NCI-H748 treated with DMSO at 0.1 percent for 48 hours (cell line): ENCODE measurements at places on chromosomes 2 and 18.

- DNase-seq: no peak
Measured at GRCh38 chr18:11134940-11135339, 14.4 kb downstream of the PIEZO2 start.

DNA sequence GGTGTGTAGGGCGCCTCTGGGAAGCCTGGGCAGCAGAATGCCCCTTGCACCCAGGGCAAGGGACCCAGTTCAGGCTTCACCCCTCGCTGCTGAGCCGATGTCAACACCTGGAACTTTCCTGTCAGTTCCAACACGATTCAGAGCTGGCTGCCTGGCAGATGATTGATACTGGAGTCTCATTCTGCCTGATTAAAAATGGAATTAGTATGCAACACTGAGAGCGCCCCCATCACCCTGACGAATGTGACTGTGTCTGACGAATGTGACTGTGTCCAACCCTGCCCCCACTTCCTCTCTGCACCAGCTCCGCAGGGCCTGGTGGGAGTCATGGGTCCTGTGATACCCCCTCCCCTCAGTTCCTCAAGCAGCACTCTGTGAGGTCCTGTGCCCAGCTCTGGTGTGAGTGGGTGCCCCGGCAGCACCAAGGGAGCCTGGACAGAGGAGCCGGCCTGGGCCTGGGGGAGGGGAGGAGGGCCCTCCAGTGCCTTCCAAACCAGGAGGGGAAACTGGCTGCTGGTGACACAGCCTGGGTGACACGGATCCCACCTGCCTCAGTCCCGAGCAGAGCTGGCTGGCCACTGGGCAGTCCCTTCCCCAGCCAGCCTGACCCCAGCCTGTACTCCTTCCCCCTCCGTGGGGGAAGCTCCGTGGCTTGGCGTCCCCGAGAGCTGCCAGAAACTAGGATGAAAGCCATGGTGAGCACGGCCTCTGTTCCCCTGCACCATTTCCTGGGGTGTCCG lies 41.4 kb upstream of the ALPP start:
- no peak for DNase-seq

GRCh38 chr18:57618910-57619309 lies 2.7 kb downstream of the NARS1 start:
- no peak for DNase-seq

GRCh38 chr18:10006311-10006893 lies 92.6 kb downstream of the VAPA start:
- no peak for DNase-seq

- no peak for DNase-seq
Measured at GRCh38 chr2:74528600-74529356, 728 bp downstream of the AUP1 start.

- no peak for DNase-seq
Measured at GRCh38 chr2:159963700-159964099, 98.7 kb downstream of the PLA2R1 start.

DNA sequence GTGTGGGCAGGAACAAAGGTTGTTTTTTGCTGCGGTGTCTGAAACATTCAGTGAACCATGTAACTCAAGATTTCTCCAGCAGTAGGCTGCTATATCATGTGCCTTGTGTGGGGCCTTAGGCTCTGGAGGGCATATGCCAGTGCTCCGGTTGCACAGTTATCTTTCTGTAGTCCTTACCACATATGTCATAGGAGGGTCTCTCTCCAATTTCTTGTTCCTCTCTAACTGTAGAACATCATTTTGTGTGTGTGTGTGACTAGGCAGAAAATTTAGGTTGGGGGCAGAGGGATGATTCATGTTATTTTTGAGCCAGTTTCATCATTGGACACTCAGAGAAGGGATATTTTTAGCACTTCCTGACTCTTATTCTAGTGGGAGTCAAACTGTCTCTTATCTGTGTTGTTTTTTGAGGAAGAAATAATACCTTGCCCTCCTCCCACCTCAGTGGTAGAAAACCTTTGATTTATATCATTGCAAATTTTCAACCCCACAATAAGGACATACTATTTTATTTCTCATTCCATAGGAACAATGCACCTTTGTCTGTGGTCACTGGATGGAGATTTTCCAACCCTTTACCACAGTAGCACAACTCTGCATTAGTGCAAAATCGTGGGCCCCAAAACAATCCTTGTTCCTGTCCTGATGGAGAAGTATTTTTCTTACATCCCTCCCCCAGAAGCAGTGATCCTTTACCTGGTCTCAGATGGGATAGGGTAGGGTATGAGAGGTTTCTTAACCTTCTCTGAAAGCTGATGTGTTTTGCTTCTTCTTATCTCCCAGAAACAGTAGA lies 113.9 kb downstream of the CCDC74A start:
- no peak for DNase-seq

- DNase-seq: peak; percentile 72
Measured at GRCh38 chr18:72086421-72086820, 457.7 kb downstream of the CBLN2 start.

- DNase-seq: no peak
Measured at GRCh38 chr2:178895872-178896271, 88.6 kb upstream of the TTN start.

DNA sequence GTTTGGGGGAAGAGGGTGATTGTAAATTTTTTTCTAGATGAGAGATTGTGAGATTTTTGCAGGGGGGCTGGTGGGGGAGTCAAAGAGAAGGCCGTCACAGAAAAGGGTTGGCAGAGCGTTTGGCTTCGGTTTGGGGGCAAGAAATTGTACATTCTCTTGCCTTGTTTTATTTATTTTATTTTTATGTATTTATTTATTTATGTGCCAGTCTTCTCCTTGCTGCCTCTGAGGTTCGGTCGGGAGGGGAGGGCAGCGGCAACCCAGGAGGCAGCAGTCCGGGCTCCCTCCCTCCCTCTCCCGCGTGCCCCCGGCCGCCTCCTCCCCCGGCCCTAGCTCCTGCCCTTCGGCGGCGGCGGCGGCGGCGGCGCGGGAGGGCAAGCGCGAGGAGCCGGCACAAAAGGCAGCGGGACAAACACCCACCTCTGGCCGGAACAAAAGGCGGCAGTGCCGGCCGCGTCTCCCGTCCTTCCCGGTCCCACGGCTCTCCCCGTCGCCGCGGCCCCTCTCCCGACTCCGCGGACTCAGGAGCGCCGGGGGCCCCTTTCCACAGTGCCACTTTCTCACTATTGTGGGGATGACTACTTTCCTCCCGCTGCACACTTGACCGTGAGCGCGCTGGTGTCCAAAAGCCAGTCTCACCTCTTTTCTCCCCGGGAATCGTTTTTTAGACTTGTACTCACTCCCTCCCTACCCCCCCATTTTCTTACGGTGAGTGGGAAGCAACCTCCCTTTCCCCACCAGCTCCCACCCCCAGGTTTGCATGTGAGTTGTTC lies 1.2 kb downstream of the BCL11A start:
- DNase-seq: no peak

GRCh38 chr2:27092696-27093429 lies 6.3 kb downstream of the KHK start:
- no peak for DNase-seq

GRCh38 chr2:136766073-136766404 lies 694 bp downstream of the THSD7B start:
- peak; percentile 10 for DNase-seq

- DNase-seq: no peak
Measured at GRCh38 chr2:118794546-118794945, 52.9 kb downstream of the EN1 start.

DNA sequence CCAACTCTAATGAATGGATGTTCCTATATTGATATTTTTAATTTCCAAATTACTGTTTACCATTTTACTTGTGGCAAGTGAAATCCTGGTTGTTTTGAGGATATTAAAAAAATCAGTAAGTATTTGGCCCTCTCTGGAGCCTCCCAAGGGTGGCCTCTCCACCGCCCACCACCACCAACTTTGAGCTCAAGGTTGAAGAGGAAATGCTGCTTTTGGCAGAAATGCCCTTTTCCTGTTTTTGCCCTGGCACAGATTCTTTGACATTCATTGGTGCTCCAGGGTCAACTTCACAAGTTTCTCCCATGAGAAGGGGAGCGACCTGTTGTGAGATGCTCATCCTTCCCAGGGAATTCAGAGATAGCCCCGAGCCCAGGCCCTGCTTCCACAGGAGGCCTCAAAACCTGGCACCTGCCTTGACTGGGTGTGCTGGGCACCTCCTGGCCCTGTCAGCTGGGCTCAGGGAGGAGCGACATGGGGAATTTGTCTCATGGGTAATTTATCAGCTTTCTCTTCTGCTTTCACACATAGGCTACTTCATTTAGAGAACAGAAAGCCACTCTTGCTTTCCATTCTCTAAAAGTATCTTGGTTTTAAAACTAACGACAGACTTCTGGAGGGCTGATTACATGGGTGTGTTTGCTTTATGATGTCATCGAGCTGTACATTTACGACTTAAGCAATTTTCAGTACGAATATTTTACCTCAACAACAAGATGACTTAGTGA lies 6.9 kb downstream of the CD8A start:
- DNase-seq: no peak

DNA sequence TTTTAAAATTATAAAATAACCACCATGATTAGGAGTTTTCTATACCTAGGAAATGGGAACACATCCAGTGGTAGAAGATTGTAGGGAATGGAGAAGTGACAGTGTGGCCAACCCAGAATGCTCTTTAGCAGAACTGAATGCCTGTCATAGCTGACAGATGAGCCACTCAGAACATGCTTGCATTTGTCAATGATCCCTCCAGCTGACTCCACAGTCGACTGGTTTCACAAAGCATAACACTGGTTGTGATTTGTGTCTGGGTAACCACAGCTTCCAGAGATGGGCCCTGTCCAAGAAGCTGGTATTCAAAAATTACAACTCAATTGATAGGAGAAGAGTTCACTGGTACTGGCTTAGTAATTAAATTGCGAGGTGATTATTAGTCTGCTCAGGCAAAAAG lies 9.0 kb upstream of the CTIF start:
- no peak for DNase-seq

DNA sequence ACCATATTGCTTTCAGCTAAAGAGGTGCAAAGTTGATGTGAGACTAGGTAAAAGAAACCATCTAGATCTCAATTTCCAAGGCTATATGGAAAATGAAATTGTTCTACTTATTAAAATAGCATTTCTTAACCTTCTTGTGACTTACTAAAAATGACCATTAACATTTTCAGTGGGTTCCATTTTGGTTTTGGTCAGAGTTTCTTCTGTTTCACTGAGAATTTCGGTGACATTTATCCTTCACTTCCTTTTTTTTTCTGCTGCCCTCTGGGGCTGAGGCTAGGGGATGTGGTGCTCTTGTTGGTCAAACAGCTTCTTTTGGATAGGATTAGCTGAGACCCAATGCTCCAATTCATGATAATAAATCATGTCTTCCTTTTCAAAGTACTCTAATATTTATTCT lies 44.3 kb upstream of the REL start:
- no peak for DNase-seq

GRCh38 chr2:129396980-129397599 lies 582.4 kb upstream of the RAB6C start:
- DNase-seq: peak; percentile 51

DNA sequence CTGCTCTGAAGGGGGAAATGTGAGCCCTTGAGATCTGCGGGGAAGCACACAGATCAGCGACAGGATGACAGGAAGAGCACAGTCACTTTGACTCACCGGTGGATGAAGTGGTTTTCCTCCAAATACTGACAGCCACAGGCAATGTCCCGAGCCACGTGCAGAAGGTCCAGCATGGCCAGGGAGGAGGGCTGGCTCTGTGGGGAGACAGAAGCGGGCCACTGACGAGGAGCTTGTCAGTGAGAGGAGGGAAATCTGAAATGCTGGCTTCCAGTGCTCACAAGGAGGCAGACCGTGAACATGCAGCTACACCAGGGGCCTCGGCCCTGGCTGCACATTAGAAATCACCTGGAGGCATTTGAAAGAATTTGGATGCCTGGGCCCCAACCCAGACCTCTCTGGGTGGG lies 98.7 kb downstream of the CLIP4 start:
- no peak for DNase-seq

DNA sequence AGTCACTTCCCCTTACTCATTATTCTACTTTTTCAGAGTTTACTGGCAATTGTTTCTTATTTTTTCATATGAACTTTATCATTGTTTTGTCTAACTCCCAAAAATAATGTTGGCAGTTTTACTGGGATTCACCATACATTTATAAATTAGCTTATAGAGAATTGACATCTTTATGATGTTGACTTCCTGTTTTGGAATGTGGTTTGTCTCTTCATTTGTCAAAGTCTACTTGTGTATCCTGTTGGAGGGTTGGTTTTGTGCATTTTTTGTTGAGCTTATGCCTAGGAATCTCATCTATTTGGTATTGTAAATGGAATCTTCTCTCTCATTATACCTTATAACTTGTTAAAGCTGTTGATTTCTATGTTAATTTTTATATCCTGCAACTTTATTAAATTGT lies 16.4 kb downstream of the EPC2 start:
- no peak for DNase-seq

GRCh38 chr2:41222593-41222992 lies 770.7 kb upstream of the SLC8A1 start:
- DNase-seq: no peak

- no peak for DNase-seq
Measured at GRCh38 chr2:134174711-134175110, 79.2 kb upstream of the MGAT5 start.

GRCh38 chr2:239881031-239881471 lies 144.1 kb downstream of the NDUFA10 start:
- no peak for DNase-seq

DNA sequence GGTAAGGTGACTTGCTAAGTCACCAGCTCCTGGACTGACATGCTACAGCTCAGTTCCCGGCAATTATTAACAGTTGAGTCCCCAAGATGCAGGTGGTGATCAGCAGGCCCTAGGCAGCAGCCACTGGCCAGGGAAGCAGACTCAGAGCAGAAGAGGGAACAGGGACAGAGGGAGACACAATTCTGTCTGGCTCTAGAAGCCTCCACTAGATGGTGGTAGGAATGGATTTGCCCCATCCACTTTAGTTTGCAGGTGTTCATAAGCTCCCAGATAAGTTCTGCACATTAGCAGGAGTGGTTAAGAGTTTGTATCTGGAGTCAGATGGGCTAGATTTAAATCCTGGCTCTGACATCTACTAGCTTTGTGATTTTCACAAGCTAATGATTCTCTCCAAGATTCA lies 25.5 kb upstream of the SLC1A4 start:
- DNase-seq: no peak

- DNase-seq: no peak
Measured at GRCh38 chr18:48326901-48327675, 82.1 kb downstream of the ZBTB7C start.

- DNase-seq: peak; percentile 61
Measured at GRCh38 chr2:230824406-230824978, 40.2 kb upstream of the ITM2C start.

DNA sequence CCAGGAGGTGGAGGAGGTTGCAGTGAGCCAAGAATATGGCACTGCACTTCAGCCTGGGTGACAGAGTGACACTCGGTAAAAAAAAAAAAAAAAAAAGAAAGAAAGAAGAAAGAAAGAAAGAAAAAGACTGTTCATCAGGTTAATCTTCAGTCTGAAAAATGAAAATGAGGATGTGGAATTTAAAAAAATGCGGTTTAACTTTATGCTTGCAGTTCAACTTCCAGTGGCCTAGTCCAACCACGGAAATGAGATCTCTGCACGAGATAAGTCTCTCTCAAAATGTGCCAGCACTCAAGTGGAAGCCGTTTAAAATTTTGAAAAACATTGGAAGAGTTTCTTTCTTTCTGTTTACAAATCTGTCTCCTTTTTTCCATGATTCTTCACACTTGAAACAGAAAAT lies 112.1 kb downstream of the DOCK10 start:
- no peak for DNase-seq
